ENCODE measurements at places on chromosomes 3 and 15.
A peak's percentile ranks its signal among the peaks of the same experiment; 100 is the strongest.

DNA sequence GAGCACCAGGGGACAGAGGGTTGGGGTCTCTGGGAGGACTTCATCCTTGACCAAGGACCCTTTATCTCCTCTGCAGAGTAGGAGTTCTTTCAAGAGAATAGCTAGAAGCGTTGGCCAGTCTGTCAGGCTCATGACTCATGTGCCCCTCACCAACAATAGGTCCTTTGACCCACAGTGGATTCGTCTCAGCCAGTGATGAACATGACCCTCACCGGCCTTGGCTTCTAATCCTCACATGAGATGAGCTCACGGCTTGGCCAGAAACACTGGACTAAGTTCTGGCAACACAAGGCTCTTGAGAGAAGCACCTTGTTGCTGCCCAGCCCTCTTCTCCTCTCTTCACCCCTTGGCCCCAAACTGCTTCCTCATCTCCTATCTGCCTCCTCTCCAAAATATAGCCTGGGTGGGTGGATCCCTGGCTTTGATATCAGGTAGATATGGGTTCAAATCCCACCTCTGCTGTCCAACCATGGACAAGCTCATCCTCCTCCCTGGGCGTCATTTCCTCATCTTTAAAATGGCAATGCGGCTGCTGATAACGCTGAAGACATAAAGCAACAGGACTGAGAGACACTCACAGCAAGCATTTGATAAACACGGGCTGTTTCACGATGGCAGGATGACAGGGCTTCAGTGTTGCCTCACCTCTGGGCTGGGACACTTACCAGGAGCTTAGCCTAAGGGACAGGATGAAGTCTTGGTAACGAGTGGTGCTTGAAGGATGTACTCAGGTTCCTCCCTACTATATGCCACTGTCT is 446.7 kb upstream of the PROK2 start:
- no peak for ATAC-seq

DNA sequence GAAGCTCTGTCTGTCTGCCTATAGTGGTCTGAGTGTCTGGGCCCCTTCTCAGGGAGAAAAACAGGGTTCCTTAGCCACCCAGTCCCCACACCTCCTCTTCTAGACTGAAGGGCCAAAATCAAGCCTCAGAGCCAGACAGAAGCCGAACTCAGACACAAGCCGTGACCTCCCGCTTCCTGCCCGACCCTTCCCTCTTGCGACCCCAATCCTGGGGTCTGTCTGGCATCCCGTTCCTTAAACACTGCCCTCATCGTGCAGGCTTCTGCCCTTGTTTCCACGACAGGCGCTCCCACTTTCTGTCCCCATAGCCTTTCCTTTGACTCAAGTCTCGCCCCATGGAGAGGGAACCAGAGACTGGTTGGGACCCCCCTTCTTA is 32.3 kb downstream of the EPHB3 start:
- ATAC-seq = no peak

DNA sequence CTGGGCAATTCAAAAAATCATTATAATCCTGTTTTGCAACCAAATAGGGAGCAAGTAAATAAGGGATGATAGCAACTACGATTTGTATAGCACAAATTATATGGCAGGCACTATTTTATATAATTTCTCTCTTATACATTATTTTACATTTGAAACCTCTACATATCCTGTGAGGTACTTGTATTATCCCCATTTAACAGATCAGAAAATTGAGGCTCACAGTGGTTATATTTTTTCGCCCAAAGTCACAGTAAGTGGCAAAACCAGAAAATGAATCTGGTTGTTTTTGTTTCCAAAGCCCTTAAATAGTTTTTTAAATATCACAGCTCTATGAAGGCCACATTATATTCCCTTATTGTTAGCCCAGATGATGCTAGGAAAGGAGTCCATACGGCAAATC is 74.3 kb downstream of the MLH1 start:
- ATAC-seq = no peak

DNA sequence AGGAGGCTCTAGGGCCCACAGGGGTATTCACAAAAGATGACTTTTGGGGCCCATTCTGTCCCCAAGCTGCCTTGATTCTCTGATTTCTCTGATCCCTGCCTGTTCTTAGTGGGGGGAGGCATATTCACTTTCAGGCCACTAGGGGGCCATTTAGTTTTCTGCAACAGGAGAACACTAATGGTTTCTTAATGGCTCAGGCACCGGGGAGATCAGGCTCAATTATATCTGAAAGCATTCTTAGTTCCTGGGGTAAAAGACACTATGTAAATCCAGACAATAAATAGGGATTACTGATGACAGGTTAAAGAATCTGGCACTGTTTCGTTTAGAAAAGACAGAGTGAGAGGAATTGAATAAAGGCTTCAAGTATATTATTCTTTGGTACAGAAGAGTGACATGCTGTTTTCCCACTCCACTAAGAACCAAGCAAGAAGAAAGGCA is 2.5 kb upstream of the INAFM2 start:
- no peak for ATAC-seq

GRCh38 chr3:26799679-26800317 is 177.2 kb downstream of the LRRC3B start:
- ATAC-seq = no peak

DNA sequence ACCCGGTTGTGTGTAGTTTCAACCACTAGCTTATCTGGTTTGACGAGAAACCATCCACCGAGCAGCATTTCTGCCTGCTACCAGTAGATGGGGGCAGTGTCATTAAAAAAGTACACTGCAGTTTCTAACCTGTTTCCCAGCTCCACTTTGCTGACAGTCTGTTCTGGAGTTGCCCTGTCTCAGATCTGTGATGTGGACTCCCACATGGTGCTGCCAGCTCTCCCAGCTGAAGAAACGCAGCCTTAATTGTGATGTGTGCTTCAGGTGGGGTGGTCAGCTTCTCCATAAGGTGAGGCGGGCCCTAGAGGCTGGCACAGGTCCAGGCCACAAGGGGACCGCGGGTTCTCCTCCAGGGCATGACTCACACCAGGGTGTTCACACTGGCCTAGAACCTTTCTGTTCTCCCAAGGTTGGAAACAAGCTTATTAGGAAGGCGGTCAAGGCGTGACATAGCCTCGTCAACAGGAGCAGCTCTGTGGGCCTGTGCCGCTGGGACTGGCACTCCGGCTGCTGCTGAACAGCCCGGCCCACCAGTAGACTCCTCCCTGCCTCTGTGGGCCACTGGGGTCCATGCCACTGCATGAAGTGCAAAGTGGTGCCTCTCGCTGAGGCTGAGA is 2.9 kb upstream of the FAM43A start:
- ATAC-seq = peak; percentile 53

DNA sequence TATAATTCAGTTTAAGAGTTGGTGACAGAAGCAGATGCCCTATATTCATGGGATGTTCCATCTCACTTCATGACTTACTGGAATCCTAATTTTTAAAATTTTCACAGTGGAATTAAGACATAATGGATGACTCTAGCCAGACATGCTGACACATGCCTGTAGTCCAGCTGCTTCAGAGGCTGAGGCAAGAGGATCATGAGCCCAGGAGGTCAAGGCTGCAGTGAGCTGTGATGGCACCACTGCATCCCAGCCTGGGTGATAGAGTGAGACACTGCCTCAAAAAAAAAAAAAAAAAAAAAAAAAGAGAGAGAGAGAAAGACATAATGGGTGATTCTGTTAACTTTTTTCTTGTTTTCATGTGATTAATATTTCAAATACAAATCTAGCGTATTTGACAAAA is 123.6 kb downstream of the KLHL25 start:
- ATAC-seq = peak; percentile 25

DNA sequence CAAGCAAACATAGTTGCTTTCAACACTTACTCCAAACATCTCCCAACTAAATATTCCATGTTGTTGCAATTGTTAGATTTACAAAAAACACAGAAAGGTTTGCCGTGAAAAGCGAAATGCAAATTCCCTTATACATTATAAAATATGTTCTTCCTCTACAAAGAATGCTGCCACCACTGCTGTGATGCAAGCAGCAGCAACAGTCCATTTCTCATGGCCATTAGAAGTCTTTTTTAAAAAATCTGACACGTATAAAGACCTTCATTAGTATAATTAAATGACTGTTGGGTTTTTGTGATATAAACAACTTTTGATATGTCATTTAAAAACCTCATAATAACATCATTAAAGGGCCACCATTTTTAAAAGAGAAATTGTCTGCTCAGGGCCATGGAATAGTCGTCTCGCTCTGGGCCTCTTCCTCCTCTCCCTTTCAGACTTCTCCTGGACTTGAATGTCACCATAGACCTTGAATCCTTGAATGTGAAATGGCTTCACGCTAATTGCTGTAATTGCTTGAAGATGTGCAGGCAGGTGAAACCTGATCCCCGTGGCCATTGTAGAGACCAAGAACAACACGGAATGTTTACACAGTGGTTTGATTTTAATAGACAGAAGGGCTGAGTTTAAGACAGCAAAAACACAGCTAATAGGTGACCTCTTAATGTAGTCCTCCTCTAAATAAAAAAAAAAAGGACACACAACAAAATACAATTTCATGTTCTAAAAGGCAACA is 450.4 kb downstream of the FOXP1 start:
- no peak for ATAC-seq
